Muscle of arm (tissue), 14 donors: ENCODE measurements at places on chromosomes 4 and X. TPM values are rescaled to one million over a fixed set of nuclear protein-coding genes. Genes with fewer than 3 reads are reported as not detected.

GLUD2 gene
- 2.7 TPM for polyA plus RNA-seq

CPZ gene
- polyA plus RNA-seq, result 4.8 TPM

ATOH1 gene
- polyA plus RNA-seq, result not detected

GRCh38 chrX:53544936-53545335 is 110.8 kb upstream of the HSD17B10 start:
- DNase-seq, result no peak

CFP gene
- polyA plus RNA-seq, result 2.4 TPM

GRCh38 chr4:14396183-14396582 is 606.1 kb upstream of the CPEB2 start:
- DNase-seq, result no peak
